ENCODE measurements at places on chromosomes 3 and 15. TPM values are rescaled to one million over a fixed set of nuclear protein-coding genes. Genes with fewer than 3 reads are reported as not detected.

MCTP2 gene
- total RNA-seq, result 53.9 TPM

PP2D1 gene
- total RNA-seq, result not detected

DLG1 gene
- 75.4 TPM for total RNA-seq

GCSAM gene
- 2.3 TPM for total RNA-seq

ITIH1 gene
- not detected for total RNA-seq

CCR3 gene
- 0.16 TPM for total RNA-seq

DPPA2 gene
- total RNA-seq, result not detected

KIF7 gene
- total RNA-seq, result 1.0 TPM

TNFAIP8L3 gene
- total RNA-seq, result 0.18 TPM

ERICH6 gene
- total RNA-seq, result not detected

MYO5C gene
- total RNA-seq, result 1.2 TPM

CCR2 gene
- total RNA-seq, result 19.9 TPM

CADM2 gene
- not detected for total RNA-seq

ZNF502 gene
- 0.59 TPM for total RNA-seq

APPL1 gene
- 41.3 TPM for total RNA-seq

HRG gene
- not detected for total RNA-seq

ARHGAP11A gene
- total RNA-seq, result 143 TPM

ZPLD1 gene
- total RNA-seq, result not detected

EPHB1 gene
- 0.43 TPM for total RNA-seq

PLAAT1 gene
- total RNA-seq, result not detected

STRIT1 gene
- total RNA-seq, result not detected

THRB gene
- not detected for total RNA-seq

ABI3BP gene
- not detected for total RNA-seq

PRR20G gene
- total RNA-seq, result not detected

REC114 gene
- not detected for total RNA-seq

UPK1B gene
- total RNA-seq, result not detected

ACTC1 gene
- total RNA-seq, result not detected

All from T-helper 2 cell treated with Interferon-gamma antibody and Interleukin-4, amounts not matched to agents 100 ng/mL and 5 ng/mL, for 36 hours (primary cell).